ENCODE measurements at places on chromosomes 5 and 9.

DNA sequence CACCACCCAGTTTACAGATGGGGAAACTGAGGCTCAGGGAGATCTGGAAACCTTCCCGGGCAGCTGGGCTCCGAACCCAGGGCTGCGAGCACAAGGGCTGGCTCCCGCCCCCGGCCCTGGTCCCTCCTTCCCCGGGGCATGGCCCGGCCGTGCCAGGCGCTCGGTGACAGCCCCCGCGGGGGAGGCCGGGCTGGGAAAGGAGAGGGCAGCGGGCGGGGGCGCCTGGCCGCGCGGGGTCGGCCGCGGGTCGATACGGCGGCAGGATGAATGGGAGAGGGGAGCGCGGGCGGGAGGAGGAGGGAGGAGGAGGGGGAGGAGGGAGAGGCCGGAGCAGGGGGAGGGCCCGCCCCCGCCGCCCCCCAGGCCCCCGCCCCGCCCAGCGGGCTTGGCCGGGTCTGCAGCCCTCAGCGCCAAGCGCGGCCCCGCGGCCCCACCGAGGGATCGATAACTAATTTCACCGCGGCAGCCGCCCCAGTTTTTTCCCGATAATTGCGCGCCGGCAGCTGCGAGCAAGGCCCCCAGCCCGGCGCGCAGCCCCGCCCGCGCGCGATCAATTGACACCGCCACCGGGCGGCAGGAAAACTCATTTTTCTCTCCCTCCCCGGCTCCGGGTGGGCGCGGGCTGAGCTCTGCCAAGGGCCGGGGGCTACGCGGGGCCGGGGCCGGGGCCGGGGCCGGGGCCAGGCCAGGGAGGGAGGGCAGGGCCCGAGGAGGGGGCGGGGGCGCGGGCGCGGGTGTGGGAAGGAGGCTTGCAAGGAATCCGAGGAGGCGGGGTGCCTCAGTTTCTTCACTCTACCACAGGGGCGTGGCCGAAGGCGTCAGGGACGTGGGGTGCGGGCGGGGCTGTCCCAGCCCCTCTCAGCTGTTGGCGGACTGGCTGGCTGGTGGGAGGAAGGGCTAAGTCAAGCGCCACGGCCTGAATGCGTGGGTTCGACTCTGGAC, 52.1 kb downstream of the C9orf50 start:
- H3K27ac ChIP-seq, result no peak overlapping the region
- peaks cover 3% of the 10 kb centered on the region for H3K4me1 ChIP-seq
- H3K36me3 ChIP-seq, result no peaks in the 10 kb centered on the region
- H3K27me3 ChIP-seq, result no peaks in the 10 kb centered on the region
- peak overlapping the region; percentile 17 for H3K4me3 ChIP-seq

DNA sequence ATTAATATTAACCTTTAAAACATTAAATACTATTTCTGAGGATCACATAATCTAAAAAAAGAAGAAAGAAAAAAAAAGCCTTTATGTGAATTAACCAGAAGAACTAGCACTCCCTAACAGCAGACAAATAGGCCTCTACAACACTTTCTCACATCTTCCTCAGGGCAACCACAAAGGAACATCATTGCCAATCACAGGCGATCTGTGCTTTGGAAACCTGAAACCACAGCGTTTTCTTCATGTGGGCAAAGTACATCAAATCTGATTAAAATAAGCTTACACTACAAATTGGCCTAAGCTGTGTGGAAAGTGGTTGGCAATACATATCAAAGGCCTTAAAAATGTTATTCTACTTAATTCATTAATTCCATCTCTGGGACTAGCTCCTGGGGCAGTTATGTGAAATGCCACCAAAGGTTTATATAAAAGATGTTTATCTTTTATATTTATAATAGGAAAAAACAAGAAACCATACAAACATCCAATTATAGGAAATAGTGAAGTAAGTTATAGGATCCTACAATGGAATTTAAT, 184.8 kb upstream of the TBCA start:
- H3K4me1 ChIP-seq, result peaks cover 4% of the 10 kb centered on the region
- no peaks in the 10 kb centered on the region for H3K36me3 ChIP-seq
- no peak overlapping the region for H3K27ac ChIP-seq
- H3K4me3 ChIP-seq, result no peak overlapping the region

DNA sequence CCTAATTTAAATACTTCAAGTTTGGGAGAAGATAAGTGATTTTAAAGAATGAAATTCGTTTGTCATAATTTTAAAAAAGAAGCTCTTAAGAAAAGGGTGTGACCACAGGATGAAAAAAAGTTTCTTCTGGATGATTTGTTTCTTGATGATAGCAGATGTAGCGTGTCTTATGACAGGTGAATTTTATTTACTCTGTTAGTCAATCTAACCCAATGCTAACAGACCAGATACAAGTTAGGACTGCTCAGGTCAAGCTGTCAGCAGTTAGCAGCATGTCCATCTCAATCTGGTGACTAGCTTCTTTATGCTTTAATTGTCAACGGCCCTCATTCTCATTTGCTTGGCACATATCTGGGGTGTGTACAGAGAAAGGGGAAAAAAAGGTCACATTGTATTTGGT, 456.0 kb downstream of the BNC2 start:
- H3K36me3 ChIP-seq, result no peaks in the 10 kb centered on the region
- H3K4me1 ChIP-seq, result no peaks in the 10 kb centered on the region
- no peak overlapping the region for H3K27ac ChIP-seq
- no peaks in the 10 kb centered on the region for H3K27me3 ChIP-seq
- DNase-seq, result no peak
- H3K4me3 ChIP-seq, result no peak overlapping the region

DNA sequence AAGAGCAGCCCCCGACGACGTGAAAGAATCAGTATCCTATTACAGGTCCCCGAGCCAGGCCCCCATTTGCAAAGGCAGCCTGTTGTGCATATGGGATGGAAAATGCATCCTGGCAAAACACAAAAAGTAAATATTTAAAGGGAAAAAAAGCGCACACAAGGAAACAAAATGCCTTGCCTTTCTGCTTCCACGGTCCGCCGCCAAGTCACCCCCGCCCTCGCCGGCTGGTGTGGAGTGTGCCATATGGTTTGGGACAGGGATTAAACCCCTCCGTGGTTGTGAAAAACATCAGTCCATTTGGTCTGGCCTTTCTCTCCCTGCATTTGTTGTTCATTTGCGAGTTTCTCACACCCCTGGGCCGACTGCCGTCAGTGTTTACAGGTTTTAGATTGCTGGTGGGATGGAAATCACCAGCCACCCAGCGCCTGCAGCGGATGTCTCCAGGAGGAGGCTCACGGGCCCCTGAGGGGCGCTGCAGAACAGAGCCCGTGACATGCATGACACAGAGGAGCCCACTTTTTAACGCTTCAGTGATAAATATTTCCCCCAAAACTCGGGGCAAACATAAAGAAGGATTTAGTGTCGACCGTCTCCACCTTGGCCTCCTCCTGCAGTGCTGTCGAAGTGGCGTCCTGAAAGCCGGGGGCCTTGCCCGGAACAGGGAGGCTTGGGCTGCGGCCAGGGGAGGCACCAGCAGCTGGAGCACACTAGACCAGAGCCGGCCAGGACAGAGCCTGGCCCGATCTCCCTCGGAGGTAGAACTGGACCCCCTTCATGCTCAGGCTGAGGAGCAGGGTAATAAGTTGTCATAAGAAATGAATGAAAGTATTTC, 161.5 kb downstream of the HSD17B3 start:
- H3K36me3 ChIP-seq, result no peaks in the 10 kb centered on the region
- H3K4me1 ChIP-seq, result no peaks in the 10 kb centered on the region
- H3K27me3 ChIP-seq, result peaks cover 4% of the 10 kb centered on the region
- DNase-seq, result no peak

- no peak for DNase-seq
- H3K4me1 ChIP-seq, result no peaks in the 10 kb centered on the region
- no peaks in the 10 kb centered on the region for H3K27me3 ChIP-seq
- no peaks in the 10 kb centered on the region for H3K36me3 ChIP-seq
- no peak overlapping the region for H3K4me3 ChIP-seq
- no peak overlapping the region for H3K27ac ChIP-seq
Measured at GRCh38 chr5:56003179-56003578, 8.4 kb upstream of the IL6ST start.

GRCh38 chr9:91433180-91433579, 9.5 kb upstream of the NFIL3 start:
- no peaks in the 10 kb centered on the region for H3K36me3 ChIP-seq
- H3K4me1 ChIP-seq, result no peaks in the 10 kb centered on the region
- DNase-seq, result peak; percentile 3

DNA sequence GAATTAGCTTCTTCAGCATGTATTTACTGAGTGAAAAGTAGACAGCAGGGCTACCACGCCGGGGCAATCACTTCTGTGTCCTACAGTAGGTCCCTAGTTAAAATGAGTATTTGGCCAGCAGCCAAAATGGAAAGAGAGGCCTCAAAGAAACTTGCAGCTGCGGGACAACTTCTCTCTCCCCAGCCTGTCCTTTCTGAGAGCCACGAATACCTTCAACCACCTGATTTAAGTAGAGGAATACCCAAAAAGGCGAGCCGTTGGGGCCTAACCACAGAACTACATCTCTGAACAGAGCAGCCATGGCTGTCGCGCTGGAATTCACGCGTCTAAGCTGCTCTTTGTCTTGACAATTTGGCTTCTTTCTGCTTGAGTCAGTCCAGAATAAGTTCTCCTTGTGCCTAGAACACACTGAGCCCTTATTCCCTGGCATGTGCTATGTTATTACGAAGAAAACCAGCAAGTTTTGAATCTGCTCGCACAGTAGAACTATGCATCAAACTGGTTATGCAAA, 43.8 kb upstream of the GOLPH3 start:
- H3K27me3 ChIP-seq, result no peaks in the 10 kb centered on the region
- no peaks in the 10 kb centered on the region for H3K36me3 ChIP-seq
- H3K4me3 ChIP-seq, result no peak overlapping the region
- H3K27ac ChIP-seq, result no peak overlapping the region
- H3K4me1 ChIP-seq, result no peaks in the 10 kb centered on the region

DNA sequence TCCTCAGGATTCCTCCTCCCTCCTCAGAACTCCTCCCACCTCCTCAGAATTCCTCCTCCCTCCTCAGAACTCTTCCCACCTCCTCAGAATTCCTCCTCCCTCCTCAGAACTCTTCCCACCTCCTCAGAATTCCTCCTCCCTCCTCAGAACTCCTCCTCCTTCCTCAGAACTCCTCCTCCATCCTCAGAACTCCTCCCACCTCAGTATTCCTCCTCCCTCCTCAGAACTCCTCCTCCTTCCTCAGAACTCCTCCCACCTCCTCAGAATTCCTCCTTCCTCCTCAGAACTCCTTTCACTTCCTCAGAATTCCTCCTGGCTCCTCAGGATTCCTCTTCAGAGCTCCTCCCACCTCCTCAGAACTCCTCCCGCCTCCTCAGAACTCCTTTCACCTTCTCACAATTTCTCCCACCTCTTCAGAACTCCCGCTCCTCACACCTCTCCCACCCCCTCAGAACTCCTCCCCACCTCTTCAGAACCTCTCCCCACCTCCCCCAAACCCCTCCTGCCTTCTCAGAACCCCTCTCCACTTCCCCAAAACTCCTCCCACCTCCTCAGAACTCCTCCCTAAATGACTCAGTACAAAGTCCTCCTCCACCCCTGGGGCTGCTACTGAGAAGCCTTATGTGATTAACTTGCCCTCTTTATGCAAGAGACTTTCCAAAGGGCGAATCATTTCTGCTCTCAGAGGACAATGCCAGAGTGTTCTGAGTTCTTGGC, 23.2 kb downstream of the SLC46A2 start:
- H3K4me1 ChIP-seq, result no peaks in the 10 kb centered on the region
- no peaks in the 10 kb centered on the region for H3K36me3 ChIP-seq

- H3K4me3 ChIP-seq, result peak overlapping the region; percentile 15
- no peaks in the 10 kb centered on the region for H3K36me3 ChIP-seq
- peak overlapping the region; percentile 47 for H3K27ac ChIP-seq
- no peak for DNase-seq
- no peaks in the 10 kb centered on the region for H3K27me3 ChIP-seq
Measured at GRCh38 chr9:36457836-36458429, 57.9 kb upstream of the RNF38 start.

DNA sequence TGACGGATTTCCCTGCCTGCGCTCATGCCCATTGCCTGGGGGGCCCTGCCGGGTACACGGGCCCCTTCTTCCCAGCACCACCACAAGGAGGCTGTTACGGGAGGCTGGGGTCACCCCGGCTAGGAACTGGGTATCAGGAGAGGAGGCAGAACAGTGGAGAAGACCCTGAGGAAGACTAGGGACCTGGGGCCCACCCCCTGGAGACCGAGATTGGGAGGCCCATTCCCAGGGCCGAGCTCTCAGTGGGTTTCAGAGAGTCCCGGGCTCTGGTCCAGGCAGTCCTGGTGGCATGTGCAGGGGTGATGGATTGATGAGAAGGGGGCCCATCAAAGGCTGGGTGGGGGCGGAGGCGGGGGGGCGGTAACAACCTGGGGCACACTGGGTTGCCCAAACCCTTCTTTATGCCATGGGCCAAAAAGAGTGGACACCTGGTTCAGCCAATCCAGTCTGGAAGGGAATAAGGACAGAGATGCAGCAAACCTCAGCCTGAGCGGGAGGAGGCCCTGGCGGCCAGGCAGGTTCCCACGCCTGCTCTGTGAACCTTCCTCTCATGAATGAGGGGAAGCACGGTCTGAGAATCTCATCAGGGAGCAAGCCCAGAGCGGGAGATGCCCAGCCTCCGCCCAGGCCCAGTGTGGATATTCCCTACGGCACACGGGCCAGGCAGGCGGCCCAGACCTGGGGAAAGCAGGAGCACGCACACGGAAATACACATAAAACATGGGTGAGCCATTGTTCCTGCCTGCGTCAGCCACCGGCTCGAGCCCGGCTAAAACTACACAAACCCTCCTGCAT, 785 bp upstream of the P4HA2 start:
- no peaks in the 10 kb centered on the region for H3K4me1 ChIP-seq
- H3K27ac ChIP-seq, result no peak overlapping the region
- no peak overlapping the region for H3K4me3 ChIP-seq
- H3K36me3 ChIP-seq, result no peaks in the 10 kb centered on the region
- no peak for DNase-seq
